ENCODE measurements at places on chromosomes 7 and 10.
A peak's percentile ranks its signal among the peaks of the same experiment; 100 is the strongest.

DNA sequence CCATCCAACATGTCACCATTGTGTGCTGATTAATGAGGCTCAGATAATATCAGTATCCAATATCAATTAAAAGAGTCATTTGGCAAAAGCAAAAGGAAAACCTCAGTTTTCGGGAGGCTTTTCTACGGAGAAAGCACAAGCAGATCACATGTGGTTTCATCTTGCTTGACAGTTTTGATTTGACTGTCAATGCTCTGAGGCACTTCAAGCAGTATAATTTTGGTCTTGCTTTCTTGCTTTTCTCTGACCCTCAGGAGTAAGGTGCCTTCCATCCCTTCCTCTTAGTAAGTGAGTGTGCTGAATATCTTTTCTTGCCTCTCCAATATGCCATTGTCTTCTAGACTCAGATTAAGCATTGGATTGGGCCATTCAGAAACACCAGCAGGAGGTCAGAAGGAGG is 115.5 kb upstream of the CALCR start:
- DNase-seq, result no peak

GRCh38 chr7:70743531-70744325 is 388.2 kb upstream of the GALNT17 start:
- DNase-seq, result no peak

DNA sequence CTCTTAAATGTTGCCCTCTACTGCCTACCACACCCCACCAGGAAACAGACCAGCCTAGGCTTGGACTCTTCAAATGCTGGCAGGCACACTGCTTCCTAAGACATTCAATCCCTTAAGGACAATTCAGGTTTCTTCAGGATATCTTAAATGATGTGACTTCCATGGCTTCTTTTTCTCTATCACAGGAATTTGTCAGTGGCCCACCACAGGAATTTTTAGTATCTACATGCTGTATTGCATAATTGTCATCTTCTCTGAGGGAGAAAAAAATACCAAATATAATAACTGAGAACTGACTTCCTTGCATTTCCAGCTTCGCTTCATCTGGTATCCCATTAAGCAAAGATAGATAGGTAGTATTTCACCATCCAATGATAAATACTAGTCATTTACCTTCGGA is 129.3 kb downstream of the WNT2 start:
- no peak for DNase-seq

- DNase-seq, result no peak
These were observed 1.8 kb downstream of the TNRC18 start for GRCh38 chr7:5421714-5422395.

- no peak for DNase-seq
These were observed 25.8 kb downstream of the CEP41 start for GRCh38 chr7:130415006-130415405.

- DNase-seq, result peak; percentile 21
These were observed 593 bp upstream of the CUX1 start for GRCh38 chr7:101816595-101817470.

DNA sequence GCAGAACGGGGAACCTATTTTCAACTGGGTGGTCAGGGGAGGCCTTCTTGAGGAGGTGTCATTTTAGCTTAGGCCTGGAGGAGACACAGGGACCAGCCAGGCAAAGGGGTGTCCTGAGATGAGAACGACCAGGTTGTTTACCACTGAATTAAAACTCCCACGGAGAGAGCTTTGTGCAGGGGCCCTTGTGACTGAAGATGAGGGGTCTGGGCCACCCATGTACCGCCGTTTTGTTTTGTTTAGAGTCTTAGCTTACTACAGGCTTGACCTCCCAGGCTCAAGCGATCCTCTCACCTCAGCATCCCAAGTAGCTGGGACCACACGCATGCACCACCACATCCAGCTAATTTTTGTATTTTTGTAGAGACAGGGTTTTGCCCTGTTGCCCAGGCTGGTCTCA is 80.4 kb downstream of the FAM171A1 start:
- no peak for DNase-seq

DNA sequence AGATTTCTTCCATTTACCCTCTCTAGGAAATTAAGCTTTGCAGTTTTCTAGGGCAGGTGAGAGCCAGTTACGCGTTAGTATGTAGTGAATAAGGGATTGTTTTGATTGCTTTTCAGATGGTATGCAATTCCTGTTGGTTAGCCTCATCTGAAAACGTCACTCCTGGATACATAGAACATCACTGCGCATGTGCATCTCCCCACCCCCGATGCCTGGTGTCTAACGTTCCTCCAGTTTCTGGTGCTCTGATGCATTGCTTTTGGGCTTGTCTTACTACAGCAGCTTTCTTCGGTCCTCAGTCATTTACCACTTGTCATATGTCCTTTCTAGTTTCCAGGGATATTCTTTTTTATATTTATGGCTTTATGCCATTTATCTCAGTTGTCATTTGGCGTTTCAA is 22.5 kb downstream of the MLLT10 start:
- DNase-seq, result no peak

DNA sequence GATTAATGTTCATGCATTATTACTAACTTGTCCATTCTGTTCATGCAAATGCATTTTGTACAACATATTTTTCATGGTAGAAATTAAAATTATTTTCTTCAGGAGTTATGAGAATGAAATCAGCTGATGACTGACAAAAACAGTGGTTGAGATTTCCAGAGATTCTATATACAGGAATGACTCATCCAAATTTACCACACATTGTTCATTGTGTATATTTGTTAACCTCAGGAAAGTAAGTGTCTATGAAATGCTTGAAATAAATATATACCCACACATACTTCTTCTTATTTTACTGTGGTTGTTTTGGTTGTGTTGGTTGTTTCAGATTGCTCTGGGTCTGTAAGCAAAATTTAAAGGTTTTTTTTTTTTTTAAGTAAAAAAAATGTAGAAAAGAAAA is 108.1 kb upstream of the SP8 start:
- DNase-seq, result no peak

DNA sequence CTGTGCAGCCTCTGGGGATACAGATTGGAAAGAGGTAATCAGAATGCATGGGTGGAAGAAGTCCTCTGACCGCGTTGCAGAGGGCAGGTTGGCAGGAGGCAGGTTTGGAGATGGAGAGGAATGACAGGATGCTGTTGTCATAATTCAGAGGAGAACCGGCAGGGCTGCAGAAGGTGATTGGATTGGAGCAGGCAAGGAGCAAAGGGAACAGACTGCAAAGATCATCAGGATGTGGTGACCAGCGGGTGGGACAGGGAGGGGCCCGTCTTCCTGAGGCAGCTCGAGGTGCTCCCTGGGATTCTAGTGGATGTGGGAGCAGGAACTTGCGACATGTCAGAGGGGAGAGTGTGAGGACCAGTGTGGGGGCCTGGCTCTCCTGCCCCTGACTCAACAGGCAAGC is 78.5 kb upstream of the PPIF start:
- DNase-seq, result no peak

DNA sequence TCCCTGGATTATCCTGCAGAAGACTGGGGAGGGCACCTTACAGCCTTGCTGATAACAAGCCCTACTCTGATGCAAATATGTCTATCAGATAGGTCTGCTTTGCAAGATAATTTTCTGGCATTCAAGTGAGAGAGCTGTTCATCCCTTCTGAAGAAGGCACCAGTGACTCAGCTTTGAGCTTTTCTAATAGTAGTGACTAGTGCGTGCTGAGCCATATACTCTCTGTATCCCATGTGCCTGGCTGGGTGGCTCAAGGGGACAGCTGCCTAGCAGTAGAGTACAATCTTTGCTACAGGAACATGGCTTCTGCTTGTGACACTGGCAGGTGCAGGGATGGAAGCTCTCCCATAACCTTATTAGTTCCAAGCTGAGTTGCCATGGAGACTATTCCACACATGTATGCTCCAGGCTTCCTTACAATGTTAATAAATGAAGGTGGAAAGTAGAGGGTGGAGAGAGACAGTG is 35.0 kb upstream of the ABCB4 start:
- no peak for DNase-seq

GRCh38 chr10:14761372-14761771 is 13.3 kb downstream of the FAM107B start:
- no peak for DNase-seq

DNA sequence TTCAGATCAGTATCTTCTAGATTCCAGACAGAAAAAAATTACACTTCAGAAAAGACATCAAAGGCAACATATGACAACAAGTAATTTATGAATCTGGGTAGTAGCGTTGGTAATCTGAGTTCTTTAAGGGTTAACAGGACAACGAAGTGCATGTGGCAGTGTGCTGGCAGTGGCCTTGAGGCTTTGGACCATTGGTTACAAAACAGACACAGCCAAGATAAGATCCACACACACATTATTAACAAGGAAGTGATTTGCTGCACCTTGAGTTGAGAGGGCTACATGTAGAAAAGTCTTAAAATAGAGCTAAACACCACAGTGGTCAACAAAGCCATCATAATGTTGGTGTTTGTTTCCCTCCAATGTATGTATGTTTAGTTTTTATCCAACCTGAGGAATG is 40.6 kb downstream of the AKR1D1 start:
- DNase-seq, result no peak

- DNase-seq, result no peak
These were observed 203.7 kb downstream of the TRIL start for GRCh38 chr7:28754447-28754846.

DNA sequence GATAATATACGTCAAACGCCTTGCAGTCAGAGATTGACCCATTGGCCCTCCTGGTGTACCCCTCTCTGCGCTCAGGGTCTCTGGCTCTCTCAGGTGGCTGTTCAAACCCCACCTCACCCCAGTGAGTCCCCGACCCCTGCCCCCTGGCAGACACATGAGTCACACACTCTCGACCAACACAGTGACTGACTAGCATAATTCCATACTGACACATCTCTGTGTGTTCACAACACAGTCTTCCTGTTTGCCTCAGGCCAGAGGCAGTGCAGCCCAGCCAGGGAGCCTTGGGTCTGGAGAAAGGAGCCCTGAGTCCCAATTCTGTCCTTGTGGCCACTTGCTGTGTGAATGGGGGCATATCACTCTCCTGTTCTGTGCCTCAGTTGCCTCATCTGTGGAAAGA is 40.1 kb downstream of the PALD1 start:
- no peak for DNase-seq

- DNase-seq, result peak; percentile 39
These were observed 57.0 kb downstream of the HIPK2 start for GRCh38 chr7:139720705-139721231.

GRCh38 chr10:114300036-114300645 is 61.1 kb downstream of the VWA2 start:
- DNase-seq, result no peak

- DNase-seq, result no peak
These were observed 26.4 kb upstream of the HERPUD2 start for GRCh38 chr7:35721288-35721687.

DNA sequence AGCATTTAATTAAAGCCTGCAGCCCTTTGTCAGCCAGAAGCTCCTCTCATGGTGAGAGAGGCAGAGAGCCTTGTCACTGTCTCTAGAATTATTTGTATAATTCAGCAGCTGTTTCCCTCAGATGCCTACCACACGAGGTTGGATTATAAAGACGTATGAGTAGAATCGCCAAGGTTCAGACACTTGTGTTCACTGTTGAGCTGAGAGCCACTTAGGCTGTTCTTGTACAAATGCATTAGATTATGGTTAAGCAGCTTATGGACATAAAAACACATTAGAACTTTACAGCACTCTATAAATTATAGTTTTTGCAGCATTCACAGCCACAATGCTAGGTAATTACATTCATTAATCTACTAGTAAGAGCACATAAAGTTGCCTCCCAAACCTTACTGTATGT is 282.6 kb downstream of the AUTS2 start:
- no peak for DNase-seq

DNA sequence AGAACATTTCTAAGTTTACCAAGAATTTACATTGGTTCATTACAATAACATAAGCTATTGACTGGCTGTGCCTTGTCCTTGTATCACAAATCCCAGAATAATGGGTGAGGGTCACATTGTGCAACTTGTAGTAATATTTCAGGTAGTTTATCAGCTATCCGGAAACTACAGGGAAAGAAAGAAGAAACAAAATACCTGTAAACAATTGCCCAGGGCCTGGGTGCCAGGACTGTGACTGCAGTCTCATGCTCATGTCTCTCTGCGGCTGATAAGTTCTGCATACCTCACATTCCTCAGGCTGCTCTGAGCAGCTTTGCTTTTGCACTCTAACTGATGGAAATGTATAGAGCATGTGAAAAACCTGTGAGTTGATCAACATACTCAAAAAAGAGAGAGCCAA is 131.8 kb upstream of the TRIM24 start:
- no peak for DNase-seq

GRCh38 chr10:99921948-99922347 is 87.8 kb downstream of the DNMBP start:
- no peak for DNase-seq

DNA sequence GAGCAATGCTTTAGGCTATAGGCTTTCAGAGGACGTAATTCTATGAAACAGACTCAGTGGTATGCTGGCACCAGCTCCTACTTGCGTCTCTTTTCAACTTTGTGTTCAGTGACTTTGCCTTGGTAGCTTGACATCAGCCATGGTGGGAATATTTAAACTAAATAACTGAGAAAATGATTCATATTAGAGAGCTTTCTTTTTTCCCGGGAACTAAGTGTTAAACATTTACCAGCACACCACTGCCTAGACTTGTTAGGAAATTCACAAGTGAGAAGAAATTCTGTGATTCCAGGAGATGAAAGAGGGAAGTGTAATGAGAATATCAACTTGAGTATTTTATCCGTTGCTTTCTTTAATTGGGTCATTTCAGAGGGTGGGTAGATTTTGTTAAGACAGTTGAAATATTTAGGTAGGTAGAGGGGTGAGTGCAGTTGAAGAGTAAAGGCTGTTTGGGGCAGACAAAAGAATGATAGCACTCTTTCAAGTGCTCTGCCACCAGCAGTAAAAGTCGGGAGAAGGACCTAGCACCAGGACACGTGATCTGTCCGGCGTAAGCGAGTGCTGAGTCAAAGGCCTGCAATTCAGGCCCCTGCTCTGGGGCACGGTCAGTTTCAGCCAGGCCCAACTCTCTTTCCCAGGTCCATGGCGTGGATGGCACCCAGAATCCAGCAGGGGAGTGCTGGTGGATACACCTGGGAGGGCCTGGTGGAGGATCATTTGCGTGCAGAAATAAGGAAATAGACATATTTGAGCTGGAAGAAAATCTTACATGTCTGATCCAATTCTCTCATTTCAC is 206.3 kb downstream of the SNX10 start:
- DNase-seq, result no peak

DNA sequence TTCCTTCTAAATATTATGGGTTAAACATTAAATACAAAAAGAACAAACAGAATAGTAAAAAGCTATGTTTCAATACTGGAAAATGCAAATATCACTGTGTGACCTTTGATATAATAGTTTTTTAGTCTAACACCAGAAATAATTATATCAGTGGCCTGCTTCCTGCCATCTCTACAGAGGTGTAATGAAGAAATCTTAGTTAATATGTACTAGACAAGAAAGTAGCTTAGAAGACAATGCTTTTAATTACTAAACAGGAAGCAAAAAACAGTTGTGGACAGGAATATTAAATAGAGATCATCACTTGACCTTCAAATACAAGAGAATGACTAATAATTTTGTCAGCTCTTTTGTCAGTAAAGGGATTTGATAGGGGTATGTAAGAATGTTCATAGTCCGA is 47.4 kb upstream of the LRRN3 start:
- DNase-seq, result no peak

DNA sequence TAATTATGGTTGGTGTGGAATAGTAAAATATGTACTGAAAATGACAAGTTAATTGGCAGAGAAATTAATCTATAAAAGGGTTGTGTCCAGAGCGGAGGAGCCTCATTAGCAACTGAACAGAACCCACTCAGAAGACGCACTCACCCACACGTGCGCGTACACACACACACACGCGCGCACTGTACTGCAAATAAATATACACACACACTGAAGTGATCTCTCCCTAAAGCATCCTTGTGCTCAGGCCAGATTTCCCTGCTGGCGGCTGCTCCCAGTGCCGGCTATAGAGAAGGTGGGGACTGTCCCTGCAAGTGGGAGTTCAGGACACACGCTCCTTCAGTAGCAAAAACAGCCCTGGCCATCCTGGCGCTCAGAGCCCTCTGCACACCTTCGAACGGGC is 85.2 kb downstream of the CHST15 start:
- no peak for DNase-seq

Data from activated naive CD4-positive, alpha-beta T cell treated with anti-CD3 and anti-CD28 coated beads, Interleukin-2, amount 50 U/mL, for 72 hours (primary cell).